AG04450 (cell line): ENCODE measurements at places on chromosomes 3 and 15. TPM values are rescaled to one million over a fixed set of nuclear protein-coding genes. Genes with fewer than 3 reads are reported as not detected.

DNA sequence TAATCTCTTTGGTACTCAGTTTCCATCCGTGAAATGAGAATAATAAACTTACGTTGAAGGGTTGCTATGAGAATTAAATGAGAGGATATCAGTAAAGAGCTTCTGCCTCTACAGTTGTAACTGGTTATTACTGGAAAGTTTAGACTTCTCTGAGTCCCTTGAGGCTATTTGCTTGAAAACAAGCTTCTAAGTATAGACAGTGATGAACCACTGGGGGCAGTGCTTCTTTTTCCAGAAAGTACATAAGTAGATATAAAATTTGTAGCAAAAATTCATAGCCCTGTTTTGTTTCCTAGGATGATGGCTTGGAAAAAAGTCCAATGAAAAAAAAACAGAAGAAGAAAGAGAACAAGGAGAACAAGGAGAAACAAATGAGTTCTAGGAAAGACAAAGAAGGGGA, 87.1 kb downstream of the RGMA start:
- no peak for DNase-seq

DNA sequence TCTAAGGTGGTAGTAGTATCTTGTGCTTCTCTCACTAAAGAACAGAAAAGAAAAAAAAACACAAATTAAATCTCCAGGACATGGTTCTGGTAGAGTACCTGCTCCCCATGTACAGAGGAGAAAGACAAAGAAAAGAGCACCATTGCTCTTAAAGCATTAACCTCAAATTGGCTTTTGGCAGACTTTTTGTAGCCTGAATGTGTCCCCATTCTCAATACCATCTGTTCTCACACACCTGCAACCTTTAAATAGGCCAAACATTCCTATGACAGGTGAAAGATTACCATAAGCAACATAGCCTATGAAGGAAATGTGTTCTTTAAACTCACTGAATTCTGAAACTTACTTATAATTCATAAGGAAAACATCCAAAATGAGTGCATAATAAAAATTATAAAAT, 68.0 kb downstream of the TIPARP start:
- no peak for DNase-seq

DNA sequence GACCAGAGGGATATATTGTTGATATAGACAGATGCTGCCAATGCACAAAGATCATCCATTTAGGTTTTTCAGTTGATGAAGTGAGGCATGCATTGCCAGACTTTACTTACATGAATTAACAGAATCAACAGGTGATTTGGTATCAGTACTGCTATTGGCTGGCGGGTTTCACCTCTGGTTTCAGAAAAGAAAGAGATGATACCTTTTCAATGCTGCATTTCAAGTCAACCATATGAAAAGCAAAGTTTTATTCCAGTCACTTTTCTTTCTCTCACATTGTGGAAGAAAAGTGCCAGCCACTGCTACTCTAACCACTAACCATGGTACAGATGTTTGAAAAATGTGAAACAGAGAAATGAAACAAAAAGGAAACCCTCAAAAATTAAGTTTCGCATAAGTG, 289.1 kb downstream of the TIGIT start:
- DNase-seq = no peak

DNA sequence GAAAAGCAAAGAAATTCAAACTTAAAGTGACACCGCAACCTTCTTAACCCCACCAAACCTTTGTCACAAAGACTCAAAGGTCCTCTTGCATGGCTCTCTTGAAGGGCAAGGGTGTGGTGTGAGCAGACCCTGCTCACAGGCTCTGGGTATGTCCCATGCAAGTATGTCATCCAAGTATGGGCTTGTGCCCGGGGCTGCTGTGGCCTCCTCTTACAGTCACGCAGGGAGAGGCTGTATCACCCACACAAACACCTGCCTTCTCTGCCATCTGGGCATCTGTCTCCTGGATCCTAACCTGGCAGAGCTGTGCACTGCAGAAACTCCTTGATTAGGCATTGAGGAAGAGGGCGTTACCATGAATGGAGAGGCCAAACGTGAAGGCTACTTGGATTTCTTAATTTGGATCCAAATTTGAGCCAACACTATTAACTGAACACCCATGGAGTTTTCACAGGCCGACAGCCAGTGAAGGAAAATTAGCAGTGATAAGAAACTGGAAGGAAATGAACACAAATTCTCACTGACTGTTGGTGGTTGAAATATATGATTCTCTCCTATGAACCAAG, 146.6 kb downstream of the DUT start:
- DNase-seq = no peak

Gene CD200R1
- not detected in 2 replicates for polyA plus RNA-seq

DNA sequence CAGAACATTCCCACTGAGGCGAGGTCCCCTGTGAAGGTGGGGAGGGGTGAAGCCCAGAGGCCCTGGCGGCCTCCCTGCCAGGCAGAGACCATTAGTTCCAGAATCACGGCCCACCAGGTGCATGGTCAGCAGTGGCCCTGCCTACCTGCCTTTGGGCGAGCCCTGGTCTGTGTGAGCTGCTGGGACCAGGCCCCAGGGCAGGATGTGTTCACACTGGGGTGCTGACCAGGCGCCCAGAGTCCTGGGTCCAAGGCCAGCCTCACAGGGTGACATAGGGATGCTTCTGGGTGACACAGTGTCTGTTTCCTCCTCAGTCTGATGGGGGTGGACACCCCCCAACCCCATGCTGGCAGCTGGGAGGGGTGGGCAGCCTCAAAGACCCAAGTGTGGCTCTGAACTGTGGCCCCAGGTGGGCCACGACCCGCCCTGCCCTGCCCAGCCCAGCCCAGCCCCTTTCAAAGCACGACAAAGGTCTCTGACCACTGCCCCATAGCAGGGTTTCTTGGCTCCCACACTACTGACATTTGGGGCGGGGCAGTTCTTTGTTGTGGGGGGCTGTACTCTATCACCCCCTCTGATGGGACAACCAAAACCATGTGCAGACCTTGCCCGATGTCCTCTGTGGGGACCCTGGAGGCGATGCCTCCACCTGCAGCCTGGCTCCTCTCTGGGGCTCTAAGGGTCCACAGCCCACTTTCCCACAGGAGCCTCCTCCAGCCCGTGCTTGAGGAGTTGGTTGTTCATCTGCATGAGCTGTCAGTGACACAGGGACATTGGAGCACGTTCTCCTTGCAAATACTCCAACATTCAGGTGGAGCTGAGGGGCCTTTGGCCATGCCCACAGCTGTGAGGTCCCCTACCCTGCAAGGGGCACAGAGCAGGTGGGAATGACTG, 44.8 kb upstream of the SLC41A3 start:
- no peak for DNase-seq

GRCh38 chr3:169813757-169814517, 1.2 kb upstream of the LRRC34 start:
- DNase-seq = no peak

GRCh38 chr15:67383899-67384298, 129.3 kb downstream of the IQCH start:
- no peak for DNase-seq

Gene C15orf62
- polyA plus RNA-seq = 0.05 TPM in 2 replicates

DNA sequence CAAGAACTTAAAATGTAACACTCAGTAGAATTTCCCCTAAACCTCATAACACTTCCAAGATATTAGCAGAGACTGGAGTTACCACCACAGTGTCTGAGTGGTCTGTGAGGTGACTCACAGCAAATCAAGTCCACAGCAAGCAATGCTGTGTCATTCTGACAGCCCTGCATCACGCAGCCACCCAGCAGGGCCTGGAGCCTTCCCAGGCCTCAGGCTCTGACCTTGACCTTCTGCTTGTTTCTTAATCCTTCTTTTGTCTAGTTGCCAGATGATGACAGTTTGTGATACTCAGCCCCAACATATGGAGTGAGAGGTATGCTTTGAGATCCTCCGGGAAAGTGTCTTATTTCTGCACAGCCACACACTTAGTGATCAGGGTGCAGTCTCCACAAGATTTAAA, 82.5 kb downstream of the TOP2B start:
- DNase-seq = peak; percentile 71

DNA sequence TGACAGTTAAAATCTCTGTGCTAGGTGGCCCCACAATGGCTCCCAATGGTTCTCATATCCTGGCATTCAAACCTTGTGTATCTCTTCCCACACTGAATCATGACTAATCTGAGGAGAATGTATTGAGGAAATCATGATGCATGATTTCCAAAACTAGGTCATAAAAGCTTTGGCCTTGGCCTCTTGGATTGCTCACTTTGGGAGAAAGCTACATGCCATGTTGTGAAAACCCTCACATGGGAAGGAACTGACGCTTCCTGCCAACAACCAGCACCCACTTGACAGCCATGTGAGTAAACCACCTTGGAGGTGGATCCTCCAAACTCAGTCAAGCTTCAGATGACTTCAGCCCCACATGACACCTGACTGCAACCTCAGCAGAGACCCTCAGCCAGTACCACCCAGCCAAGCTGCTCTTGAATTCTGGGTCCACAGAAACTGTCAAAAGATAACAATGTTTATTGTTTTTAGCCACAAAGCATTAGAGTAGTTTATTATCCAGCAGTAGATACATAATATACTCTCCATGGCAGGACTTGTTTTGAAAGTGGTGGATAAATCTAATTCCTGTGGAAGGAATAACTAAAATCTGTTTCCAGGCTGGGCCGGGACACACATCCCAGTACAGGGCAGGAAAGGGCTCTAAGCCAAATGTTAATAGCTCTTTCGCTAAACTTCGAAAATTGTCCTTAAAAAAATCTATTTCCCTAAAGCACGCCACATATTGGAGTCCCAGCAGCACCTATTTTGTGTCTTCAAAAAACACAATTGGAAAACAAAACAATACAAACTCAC, 1.0 kb upstream of the ZNF620 start:
- DNase-seq = peak; percentile 82

- DNase-seq = no peak
Observed at GRCh38 chr3:197730200-197730599, 6.5 kb downstream of the RUBCN start.

Gene KNL1
- 3.0 and 5.6 TPM in 2 replicates for polyA plus RNA-seq

DNA sequence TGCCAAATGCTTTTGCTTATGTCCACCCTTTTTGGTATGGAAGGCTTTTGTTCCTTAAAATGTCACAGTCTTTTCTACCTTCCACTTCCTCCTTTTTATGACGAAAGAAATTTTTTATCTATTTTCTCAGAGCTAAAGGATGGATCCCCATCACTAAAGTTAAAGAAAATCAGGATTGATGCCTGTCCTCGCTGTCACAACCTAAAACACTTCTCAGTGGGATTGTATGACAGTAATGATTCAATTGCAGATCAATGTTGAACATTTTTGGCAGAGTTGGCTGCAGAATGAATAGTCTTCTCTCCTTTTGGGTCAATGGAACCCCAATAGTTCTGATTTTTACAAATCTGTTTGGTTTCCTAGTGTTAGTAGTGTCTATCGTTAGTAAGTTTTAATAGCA, 549.8 kb upstream of the ROBO2 start:
- no peak for DNase-seq

DNA sequence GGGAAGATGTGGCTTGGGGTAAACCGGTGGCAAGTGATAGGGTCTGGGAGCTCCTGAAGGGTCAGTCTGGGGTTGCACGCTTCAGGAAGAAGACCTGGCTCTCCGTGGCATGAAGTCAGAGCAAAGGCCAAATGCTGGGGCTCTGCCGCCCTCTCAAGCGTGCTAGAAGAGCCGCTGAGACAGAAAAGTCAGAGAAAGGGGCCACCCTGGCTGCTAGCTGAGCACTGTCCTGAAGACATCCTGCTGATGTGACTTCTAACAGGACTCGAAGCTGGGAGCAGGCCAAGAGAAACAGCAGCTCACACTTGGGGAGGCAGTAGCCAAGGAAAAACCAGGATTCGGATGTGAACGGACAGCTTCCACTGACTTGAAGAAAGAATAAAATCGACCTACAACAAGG, 270.4 kb downstream of the OCA2 start:
- no peak for DNase-seq

Gene UCN2
- polyA plus RNA-seq = 1.2 and 2.2 TPM in 2 replicates

Gene LXN
- 281 and 347 TPM in 2 replicates for polyA plus RNA-seq

- no peak for DNase-seq
Observed at GRCh38 chr15:90106522-90107117, 4.4 kb upstream of the IDH2 start.

DNA sequence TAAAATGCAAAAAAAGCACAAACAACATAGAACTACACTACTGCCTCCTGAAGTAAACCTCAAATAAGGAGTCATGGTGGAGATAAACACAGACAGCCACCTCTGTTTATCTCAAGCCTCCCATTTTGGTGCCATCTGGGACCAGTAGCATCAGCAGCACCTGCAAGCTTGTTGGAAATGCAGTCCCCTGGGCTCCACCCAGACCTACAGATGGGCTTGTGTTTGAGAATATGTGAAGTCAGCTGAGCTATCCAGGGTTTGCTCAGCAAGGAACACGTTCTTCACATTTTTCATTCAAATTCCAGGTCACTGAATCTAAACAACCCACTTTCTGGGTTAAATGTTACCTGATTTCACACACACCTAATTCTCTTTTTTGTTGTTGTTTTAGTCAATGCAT, 45.5 kb downstream of the RASGRF1 start:
- no peak for DNase-seq

- no peak for DNase-seq
Observed at GRCh38 chr3:117003501-117003900, 293.9 kb downstream of the TUSC7 start.

Gene PLA2G4E
- not detected in 2 replicates for polyA plus RNA-seq

Gene MESP2
- 0.20 and 0.22 TPM in 2 replicates for polyA plus RNA-seq

- DNase-seq = no peak
Observed at GRCh38 chr3:30437171-30437601, 169.2 kb upstream of the TGFBR2 start.

DNA sequence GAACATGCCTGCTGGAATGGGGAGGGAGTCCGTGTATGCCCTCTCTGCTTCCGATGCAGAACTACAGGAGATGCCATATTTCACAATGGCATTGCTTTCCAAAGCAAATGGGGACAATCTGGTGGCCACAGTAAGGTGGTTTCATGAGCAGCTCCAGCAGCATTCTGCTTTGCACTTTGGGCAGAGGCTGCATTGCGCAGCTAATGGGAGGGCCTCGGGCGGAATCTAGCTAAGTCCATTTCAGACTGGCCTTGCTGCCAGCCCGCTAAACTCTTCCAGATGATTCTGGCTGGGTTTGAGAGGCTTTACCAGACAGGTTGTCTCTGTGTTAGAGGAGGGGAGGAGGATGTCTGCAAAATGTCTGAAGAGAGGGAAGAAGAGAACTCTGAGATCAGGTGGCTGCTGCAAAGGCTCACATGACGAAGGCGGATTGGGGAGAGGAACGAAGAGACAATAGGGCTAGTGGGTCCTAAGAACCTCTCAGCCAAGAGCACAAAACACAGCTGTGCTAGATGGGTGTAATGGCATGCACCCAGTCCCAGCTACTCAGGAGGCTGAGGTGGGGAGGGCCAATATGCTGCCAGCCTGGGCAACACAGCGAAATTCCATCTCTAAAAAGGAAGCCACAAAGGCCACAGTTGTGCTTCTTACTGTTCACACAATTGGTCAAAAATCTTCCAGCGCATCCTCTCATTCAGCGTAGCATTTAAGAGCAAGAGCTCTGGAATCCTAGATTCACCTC, 63.7 kb downstream of the BDH1 start:
- DNase-seq = no peak

- no peak for DNase-seq
Observed at GRCh38 chr3:88385090-88385489, 235.3 kb downstream of the C3orf38 start.

- no peak for DNase-seq
Observed at GRCh38 chr3:106268696-106269095, 399.9 kb upstream of the CBLB start.
